ENCODE measurements at places on chromosomes 5 and 9.

DNA sequence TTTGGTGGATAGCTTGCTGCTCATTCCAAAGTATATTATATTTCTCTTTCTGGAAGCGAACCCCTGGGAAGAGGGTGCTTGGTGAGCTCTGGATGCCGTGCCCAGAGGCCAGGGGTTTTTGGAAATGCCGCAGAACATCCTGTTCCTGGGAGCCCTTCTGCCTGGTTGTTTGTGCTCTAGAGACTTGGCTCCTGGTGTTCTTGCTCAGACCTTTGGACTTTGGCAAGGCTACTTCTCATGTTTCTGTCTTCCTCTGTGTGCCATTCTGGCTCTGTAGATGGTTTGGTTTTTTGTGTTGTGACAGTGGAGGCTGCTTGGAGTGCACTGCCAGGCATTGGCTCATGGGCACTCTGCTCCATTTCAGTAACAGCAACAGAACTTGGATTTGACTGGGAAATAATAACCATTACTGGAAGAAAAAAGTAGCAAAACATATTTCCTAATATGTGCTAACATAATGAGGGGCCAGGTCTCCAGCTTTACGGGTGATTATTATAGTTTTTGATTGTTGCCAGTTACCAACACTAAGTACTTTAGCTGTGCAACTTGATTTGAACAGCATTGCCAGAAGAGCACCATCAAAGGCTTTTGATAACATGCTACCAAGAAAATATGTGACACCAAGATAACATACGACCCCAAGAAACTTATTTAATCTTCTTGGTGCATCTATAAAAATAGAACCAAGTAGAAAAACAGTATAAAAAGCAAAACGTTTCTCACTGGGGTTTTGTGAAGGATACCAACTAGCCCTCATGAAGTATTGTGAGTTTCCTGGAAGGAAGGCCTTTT is 94.2 kb downstream of the PCSK1 start:
- no peak for DNase-seq

GRCh38 chr9:108003526-108003925 is 514.0 kb upstream of the KLF4 start:
- DNase-seq, result no peak

GRCh38 chr5:113161806-113162205 is 185.2 kb downstream of the DCP2 start:
- DNase-seq, result no peak

DNA sequence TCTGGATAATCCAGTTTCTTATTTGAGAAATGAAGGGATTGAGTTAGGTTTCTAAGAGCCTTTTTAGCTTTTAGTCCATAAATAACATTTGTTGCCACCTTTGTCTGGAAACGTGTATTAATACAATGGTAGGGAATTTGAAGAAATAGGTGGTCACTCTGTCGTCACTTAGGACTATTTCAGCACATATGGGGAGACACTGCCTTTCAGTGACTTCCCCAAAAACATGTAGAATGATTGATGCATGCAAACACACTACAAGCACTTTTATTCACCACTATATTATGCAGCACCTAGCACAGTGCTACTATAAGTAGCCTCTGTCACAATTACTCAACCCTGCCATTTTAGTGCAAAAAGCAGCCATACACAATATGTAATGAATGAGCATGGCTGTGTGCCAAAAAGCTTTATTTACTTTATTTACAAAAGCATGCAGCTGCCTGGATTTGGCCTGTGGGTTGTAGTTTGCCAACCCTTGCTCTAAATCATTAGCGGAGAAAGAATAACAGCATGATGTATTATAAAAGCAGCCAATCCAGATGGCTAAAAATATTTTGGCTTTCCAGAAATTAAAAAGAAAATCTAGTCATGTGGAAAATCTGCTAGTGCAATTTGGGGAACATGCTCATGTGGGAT is 154.2 kb upstream of the HMHB1 start:
- DNase-seq, result no peak

GRCh38 chr9:110923601-110924000 is 114.7 kb downstream of the LPAR1 start:
- no peak for DNase-seq

DNA sequence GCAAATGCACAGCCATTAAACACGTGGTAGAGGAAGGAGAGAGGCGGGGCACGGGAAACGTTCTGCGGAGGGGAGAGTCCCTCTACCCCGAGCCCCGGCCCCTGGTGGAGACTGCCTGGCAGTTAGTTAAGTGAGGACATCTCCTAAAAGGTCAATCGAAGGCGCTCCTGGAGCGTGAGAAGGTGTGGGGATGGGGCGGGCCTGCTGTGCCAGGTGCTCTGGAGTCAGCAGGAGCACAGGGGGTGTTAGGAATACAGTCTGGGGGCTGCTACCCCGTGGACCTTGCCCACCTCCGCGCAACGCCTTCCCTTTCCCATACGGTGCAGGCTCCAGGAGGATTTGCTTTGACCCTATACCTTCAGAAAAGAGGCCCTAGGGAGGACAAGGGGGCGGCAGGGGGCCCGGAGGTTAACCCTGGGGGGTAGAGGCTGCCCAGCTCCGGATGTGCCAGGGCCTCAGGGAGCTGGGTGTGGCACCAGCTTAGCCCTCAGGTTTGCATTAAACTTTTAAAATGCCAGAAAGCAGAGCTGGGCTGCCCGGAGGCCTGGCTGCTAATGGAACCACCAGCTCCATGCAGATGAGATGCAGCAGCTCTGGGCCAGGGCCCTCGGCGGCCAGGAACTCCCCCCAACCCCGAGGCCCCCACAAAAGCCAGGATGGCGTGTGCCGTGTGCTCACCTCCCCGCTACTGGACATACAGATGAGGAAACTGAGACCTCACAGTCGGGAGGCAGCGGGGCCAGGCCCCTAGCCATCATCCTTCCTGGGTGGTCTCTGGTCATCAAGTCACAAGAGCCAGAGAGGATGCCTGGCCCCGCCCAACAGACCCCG is 39.2 kb downstream of the NACC2 start:
- DNase-seq, result no peak

GRCh38 chr9:131405858-131406537 is 12.1 kb downstream of the PRRC2B start:
- no peak for DNase-seq

GRCh38 chr9:18705796-18706392 is 231.9 kb downstream of the ADAMTSL1 start:
- no peak for DNase-seq

All from retinal pigment epithelial cell (primary cell).